ENCODE measurements at places on chromosomes 1 and 21. TPM values are rescaled to one million over a fixed set of nuclear protein-coding genes. Genes with fewer than 3 reads are reported as not detected.

Gene ANGPTL3
- total RNA-seq = not detected

Gene SELENOF
- 176 TPM for total RNA-seq

Gene ILDR2
- 1.4 TPM for total RNA-seq

Gene HSPA6
- 16.3 TPM for total RNA-seq

Gene SLAMF6
- 35.0 TPM for total RNA-seq

Gene SLC30A10
- total RNA-seq = not detected

Gene HPCAL4
- 0.68 TPM for total RNA-seq

Gene FAM151A
- total RNA-seq = 0.72 TPM

Gene FBLIM1
- total RNA-seq = 63.3 TPM
